ENCODE measurements at places on chromosomes 2 and 18.

GRCh38 chr2:181464966-181465365 lies 7.8 kb downstream of the ITGA4 start:
- no peak for DNase-seq

- DNase-seq: no peak
Observed at GRCh38 chr18:23673725-23674124, 11.0 kb upstream of the ANKRD29 start.

GRCh38 chr2:38875227-38875575 lies 533 bp downstream of the DHX57 start:
- no peak for DNase-seq

- DNase-seq: no peak
Observed at GRCh38 chr2:138321458-138321857, 180.1 kb upstream of the SPOPL start.

GRCh38 chr2:241901500-241902351 lies 32.2 kb downstream of the RTP5 start:
- no peak for DNase-seq

DNA sequence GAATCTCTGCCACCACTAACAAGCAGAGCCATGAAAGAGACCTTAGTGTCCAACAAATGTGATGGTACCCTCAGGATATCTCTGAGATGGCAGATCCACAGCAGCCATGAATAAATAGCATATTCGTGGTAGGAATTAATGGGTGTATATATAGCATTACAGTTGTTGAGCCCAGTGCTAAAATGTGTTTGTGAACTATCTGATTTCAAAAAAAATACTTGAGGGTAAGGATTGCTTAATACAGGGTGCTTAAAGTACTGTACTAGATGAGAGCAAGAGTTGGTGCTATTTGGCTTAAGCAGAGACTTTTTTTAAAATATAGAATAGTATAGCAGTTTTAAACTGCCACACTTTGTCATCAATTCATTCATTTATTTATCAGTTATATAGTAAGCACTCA lies 101.5 kb upstream of the GALNT5 start:
- DNase-seq: no peak

GRCh38 chr2:155308367-155309009 lies 610.0 kb downstream of the KCNJ3 start:
- no peak for DNase-seq

GRCh38 chr2:16700551-16701259 lies 35.1 kb upstream of the CYRIA start:
- DNase-seq: no peak

- DNase-seq: no peak
Observed at GRCh38 chr2:55363636-55364035, 56.0 kb downstream of the CCDC88A start.

DNA sequence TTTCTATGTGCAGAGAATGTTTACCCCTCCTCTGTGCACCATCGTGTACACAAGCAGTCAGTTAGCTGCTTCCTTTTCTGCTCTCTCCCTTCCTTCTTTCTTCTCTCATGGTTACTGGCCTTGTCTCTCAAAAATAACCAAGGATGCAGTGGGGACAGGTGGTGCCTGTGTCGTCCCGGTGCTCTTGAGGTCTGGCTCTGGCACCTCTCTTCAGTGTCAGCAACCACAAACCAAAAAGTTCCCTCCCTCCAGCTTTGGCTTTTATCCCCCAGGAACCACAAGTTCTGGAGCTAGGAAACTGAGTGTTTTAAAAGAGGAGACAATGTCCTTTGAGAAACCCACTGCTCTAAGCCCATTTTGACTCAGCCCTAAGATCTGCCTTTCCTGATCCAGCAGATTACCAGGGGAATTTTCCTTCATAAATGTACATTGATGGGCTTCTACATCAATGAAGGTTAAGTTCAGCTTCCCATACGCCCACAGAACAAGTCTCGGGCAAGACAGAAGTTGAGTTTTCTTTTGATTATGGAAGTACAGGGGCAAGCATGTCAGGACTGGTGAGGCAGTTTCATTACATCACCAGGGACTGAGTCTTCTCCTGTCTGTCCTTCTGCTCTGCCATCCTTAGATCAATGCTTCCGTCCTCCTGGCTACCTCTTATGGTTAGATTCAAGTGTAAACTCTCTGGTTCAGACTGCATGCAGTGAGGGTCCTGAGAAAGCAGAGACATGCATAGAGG lies 232.2 kb downstream of the SETBP1 start:
- no peak for DNase-seq

DNA sequence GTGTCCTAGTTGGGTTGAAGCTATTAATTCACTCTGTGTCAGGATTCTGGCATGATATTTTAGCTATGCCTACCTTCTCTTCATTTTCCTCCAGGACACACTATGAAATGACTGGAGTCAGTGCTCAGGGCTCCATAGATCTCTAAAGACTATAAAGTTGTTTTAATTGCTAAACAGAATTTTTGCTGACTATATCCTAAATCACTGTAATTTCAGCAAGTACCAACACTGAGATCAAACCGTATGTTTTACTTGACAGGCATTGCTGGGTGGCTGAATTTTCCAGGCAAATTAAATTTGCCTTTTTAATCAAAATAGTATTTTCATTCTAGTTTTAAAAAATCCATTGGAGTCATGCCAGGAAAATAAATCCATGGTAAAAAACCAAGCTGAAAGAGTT lies 138.1 kb downstream of the LRP1B start:
- no peak for DNase-seq

DNA sequence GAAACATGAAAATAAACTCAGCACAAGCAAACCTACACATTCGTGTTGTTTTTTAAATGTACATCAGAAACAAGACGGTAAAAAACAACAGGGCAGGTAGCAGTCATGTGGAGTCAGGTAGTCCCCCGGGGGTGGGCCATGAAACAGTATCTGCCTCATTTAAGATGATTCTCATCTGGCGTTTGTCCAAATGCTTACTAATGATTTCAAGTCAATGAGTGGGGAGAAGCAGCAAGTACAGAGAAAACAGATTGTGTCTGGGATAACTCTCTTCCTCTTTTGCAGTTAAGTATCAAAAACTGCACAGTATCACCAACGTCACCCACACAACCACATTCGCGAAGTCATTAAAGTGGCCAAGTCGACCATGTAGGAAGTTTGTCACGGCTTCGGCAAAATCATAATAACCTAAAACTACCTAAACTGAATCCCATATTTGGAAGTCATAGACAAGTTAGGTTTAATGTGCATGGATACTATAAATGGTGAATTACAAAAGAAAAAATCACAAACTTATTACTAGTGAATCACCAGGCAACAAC lies 1.3 kb downstream of the LAPTM4A start:
- peak; percentile 53 for DNase-seq

- no peak for DNase-seq
Observed at GRCh38 chr2:196370381-196370780, 199.0 kb upstream of the STK17B start.

DNA sequence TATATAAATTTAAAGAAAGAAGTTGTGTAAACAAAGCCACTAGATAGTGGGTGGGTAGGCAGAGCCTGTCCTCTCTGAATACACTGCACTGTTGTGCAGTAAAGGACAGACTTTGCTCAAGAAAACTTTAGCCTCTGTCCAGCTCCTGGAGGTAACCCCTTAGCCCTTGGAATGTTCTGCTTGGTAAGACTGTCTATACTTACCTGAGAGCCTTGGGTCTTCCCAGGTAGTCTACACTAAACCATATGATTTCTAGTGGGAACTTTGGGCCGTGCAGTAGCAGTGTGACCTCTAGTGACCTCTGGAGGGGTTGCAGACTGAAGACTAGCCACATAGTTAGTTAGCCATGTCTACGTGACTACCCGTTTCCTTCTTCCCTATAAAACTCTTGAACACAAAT lies 678.3 kb upstream of the NRXN1 start:
- no peak for DNase-seq

GRCh38 chr2:182717416-182717815 lies 1.4 kb downstream of the DNAJC10 start:
- no peak for DNase-seq

DNA sequence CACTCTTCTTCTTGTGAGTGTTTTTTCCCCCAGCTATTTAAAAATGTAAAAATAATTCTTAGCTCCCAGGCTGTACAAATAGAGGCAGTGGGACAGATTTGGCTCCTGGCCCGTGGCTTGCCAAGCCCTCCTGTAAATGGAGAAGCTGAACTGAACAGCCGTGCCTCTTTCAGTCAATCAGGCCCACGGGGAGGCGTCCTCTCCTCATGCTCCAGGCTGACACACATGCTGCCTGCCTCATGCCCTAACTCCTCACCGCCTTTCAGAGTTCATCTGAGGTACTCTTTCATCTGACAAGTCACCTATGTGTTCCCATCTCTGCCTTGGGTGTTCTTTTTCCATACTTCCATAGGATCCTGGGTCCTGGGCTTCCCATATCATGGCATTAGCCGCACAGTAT lies 58.9 kb downstream of the BMP10 start:
- no peak for DNase-seq

DNA sequence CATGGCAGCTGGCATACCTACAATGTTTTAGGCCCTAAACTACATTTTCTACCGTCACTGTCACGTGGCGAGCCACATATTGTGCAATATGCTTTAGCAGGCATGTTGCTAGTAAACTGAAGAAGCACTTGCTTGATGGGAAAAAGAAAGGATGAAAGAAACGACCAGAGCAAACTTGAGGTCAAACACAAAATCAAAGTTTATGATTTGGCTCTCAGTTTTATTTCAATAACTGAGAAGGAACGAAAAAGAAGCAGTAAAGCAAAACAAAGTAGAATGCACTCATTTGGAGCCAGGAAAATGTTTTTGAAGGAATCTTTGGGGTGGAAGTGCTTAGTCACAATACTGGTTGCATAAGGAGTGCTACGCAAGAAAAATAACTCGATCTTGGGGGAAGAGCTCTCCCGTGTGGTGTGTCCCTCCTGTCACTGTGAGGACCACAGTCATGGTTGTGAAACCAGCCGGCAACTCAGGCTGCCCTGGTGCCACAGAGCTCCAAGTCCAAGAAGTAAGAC lies 349.8 kb downstream of the RBM43 start:
- no peak for DNase-seq

GRCh38 chr2:23734416-23734815 lies 192.5 kb downstream of the ATAD2B start:
- DNase-seq: no peak

GRCh38 chr2:37549598-37549997 lies 121.8 kb downstream of the CDC42EP3 start:
- no peak for DNase-seq

DNA sequence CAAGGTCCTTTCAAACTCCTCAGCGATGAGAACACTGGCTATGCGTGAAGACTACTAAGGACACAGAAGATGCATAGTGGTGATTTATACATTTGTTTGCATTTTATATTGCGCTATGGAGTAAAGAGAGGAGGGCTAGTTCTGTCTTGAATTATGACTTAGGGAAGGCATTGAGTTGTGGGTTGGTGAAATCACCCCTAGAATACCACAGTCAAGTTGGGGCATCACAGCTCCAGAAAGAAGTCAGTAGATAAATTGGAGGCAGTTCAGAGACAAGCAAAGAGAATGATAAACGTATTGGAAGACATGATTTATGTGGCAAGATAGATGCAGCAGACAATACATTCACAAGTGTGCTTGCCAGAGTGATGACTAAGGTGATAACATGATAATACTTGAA lies 460.4 kb downstream of the EPHA4 start:
- no peak for DNase-seq

GRCh38 chr2:241814643-241815476 lies 5.9 kb downstream of the NEU4 start:
- no peak for DNase-seq

GRCh38 chr18:76443519-76444445 lies 51.3 kb downstream of the ZNF516 start:
- DNase-seq: no peak

DNA sequence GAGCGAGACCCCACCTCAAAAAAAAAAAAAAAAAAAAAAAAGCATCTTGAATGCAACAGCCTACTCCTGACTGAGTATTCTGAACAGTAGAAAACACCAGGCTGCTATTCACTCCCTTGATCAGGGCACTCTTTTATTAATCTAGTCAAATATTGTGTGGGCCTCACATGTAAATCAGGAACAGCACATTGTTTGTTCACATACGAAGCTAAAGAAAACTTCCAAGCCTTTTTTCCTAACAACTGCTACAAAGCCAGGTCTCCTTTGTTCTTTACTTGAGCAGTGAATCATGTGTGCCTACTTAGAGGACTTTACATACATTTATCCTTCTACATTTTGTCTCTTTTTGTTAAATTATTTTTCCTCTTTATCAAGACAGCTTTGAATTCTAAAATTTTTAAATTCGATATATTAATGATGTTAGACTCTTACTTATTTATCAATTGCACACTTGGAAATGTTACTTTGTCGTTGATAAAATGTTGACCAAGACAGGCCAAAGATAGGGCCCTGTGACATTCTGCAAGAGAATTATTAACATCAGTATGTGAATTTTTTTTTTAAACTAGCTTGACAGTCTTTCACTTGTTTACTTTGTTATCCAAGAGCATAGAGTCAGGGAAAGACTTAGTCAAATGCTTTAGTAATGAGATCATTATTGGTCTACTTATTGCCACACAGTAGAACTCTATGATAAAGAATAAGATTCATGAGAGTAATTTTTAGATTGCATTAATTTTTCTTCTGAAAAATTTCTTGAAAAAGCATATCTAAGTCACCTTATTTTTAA lies 13.2 kb downstream of the SPATS2L start:
- DNase-seq: no peak

- no peak for DNase-seq
Observed at GRCh38 chr2:136359121-136359965, 241.4 kb upstream of the CXCR4 start.

DNA sequence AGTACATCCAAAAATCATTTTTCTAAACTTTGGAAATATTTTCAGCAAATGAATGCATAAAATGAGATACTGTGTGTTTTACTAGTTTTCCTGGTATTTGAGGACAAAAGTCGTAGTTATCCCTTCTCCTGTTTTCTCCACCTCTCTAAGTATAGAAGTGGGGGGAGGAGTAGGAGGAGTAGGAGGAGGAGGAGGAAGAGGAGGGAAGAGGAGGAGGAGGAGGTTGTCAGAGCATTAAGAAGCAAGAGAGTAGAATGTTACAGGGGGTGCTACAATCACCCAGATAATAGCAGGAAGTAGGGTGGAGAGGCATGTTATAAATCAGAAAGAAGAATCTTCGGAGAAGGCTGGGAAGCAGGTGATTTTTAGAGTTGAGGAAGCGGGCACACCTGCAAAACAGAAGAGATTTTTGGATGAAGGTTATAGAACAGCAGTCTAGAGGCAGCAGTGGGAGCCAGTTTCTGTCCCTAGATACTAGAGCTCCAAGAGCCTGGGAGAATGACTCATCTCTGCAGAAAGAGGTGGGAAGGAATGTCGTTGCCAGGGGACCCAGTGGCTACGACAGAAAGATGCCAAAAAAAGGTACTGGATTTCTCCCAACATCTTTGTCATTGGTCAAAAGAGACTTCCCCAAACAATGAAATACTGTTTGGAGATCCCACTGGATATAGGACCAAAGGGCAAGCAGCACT lies 44.2 kb upstream of the AQP4 start:
- no peak for DNase-seq

DNA sequence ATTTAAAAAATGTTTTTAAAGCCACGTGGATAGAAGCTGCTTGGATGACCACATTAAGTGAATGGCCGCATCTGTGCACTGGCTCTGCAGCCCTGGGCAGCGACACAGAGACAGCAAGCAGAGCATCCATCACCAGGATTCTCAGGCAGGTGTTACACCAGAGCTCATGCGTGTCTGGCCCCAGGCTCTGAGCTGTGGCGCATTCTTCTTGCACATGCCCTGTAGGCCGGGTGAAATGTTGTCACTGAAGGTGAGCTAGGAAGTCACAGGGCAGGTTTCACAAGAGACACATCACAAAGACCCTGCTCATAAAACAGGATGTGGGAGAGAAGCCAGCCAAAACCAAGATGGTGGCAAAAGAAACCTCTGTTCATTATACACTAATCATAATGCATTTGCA lies 8.4 kb upstream of the PXDN start:
- DNase-seq: no peak

Data from CD4-positive, alpha-beta T cell treated with Interleukin-2 at 100 ng/mL for 4 hours (primary cell).